Muscle of back (tissue), 13 donors: ENCODE measurements at places on chromosomes 7 and 10. TPM values are rescaled to one million over a fixed set of nuclear protein-coding genes. Genes with fewer than 3 reads are reported as not detected.
A peak's percentile ranks its signal among the peaks of the same experiment; 100 is the strongest.

Gene TMEM196
- polyA plus RNA-seq, result not detected

- peak; percentile 75 for DNase-seq
These were observed 3.3 kb downstream of the MAP3K8 start for GRCh38 chr10:30437031-30437841.

DNA sequence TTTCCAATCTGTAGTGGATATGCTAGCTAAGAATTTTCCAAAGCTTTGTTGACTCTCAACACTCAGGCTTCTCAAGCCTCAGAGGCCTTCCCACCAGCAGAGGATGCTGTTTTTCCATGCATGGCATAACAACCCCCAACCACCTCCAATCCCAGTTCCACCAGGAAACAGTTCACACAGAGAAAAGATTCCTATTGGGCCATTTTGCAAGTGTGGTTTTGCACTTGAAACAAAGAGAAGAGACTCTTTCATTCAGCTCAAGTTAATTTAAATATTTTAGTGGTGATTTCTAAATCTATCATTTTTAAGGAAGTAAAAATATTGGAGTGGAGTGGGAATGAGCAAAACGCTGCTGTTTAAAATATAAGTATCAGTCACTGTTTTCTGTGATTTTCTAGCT, 105.6 kb upstream of the COL1A2 start:
- DNase-seq, result peak; percentile 86

DNA sequence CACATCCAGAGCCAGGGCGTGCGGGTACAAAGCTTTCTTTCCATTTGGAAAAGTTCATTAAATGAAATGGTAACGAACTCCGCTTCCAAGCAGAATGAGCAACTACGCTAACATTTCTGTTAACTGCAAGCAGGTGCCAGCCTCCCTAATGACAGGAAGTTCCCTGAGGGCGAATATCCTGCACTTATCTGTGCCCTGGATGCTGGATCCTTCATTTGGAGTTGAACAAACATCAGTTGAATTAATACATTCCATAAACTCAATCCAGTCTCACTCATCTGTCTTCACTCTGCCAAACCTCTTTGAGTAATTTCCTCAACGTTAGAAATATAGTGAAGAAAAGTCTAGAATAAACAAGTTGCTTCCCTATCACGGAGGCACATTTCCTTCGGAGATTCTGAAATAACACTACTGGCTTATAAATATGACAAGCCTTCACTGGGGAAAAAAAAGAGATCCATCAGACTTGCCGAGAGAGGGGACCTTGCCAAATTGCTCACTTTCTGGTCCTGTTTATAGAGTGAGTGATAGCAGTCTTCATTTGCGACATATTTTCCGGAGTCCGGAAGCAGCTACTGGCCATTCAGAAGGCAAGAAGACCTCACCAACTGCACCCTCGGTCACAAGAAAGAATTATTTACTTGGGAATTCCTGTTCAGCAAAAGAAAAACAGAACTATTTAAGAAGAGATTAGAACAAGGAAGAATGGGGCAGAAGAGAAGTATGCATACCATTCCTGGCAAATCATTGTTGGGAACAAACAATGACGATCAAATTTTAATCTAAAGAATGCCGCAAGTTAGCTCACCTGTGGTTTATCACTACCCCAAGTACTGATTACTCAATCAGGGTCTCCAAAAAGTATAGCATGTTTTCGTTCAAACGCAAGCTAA, 196.4 kb downstream of the FAM107B start:
- no peak for DNase-seq

GRCh38 chr7:112193915-112194502, 12.2 kb downstream of the DOCK4 start:
- no peak for DNase-seq

GRCh38 chr10:88361995-88362807, 220.9 kb downstream of the RNLS start:
- DNase-seq, result no peak

GRCh38 chr7:18648849-18649758, 153.6 kb downstream of the HDAC9 start:
- no peak for DNase-seq
